ENCODE measurements at places on chromosomes 16 and 17.

GRCh38 chr17:9473711-9474110 is 101.9 kb downstream of the STX8 start:
- no peak for DNase-seq

- DNase-seq: no peak
These were observed 183.7 kb downstream of the SNX29 start for GRCh38 chr16:12160249-12160648.

DNA sequence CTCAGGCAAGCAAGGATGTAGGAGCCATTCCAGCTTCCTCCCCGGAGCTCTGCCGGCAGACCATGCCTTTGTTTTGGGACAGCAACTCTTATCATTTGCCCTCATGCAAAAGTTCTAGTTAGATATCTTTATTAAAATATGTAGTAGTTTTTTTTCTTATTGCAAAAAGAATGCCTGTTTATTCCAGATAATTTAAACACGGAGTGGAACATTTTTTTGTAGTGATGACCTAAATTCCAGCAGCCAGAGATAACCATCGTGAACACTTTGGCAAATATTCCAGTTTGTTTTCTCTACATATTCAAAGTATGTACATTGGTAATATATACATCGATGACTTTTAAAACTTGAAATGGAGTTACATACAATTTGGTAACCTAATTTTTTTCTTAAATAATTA is 54.8 kb downstream of the CRISPLD2 start:
- DNase-seq: no peak

DNA sequence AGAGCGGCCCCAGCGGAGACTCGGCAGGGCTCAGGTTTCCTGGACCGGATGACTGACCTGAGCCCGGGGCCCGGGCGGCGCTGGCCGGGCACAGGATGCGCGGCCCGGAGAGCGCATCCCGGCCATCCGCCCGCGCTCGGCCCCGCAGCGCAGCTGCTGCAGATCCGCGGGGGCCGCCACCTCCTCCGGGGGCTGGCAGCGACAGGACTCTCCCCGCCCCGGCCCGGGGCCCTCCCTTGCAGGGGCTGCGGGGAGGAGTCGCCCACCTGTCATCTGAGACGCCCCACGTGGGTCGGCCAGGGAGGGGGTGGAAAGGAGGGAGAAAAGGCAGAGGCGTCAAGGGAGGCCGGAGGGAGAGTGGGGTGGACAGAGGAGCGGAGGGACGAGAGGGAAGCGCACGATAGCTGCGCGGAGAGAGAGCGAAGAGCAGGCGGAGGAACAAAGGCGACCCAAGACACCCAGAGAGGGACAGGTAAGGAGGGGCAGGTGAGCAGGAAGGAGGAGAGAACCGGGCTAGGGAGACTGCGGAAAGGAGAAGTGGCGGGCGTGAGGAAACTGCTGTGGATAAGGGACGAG is 471 bp upstream of the PRKAR1A start:
- DNase-seq: peak; percentile 67

DNA sequence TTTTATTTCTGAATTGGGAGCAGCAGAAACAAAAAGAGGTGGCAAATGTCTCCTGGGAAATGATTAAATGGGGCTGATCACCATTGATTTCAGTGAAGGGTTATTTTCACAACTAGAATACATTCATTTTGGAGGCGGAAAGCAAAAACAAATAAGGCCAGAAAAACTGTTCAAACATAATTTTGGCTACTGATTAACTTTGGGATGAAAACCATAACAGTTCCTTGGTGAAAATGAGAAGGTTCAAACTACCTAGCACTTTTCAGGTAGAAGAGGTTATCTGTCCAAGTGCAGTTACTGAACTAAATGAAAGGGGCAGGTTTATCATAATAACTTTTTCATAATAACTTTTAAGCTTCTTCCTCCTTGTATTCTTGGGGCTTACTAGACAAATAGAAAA is 718.5 kb downstream of the CDH11 start:
- DNase-seq: no peak

- DNase-seq: peak; percentile 52
These were observed at the start of the genes ABI3 and GNGT2 for GRCh38 chr17:49210158-49211029. Gene ABI3, plus strand, starts transcription at chr17:49210707. Its CDS starts 18 bp downstream, at chr17:49210725. Gene GNGT2, minus strand, starts transcription at chr17:49210574. Its CDS starts 3,152 bp downstream, at chr17:49207422.

DNA sequence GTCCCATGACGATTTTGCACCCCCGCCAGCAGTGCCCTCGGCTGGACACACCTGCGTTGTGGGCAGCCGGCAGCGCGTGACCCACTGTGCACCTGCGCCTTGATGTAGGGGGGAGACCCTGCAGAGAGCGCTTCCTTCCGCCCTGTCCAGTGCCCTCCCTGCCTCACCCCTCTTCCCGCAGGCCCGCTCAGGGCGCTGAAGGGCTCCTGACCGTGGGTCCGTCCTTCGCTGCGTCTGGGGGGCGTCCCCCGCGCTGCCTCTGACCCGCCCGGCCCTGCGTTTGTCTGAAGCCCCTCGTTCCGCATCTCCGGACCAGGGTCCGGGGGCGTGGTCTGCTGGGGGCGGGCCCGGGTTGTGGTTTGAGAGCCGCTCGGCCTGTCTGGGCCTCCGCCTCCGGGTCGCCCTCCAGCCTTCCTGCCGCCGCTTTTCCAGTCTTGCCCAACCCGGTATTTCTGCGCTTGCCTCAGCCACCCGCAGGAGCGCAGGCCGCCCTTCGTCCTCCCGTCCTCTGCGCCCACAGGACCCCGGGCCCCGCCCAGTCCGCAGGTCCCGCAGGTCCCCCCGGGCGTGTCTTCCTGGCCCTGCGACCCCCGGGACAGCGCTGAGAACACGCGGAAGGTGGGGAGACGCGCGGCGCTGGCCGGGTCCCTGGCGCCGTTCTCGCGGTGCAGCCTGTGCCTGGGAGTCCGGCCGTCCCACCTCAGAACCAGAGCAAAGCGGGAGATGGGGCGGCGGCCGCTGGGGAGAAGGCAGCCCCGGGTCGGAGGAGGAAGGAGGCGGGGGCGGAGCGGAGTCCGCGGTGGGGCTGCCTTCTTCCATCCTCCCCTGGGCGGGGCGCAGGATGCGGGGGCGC is 4.0 kb upstream of the IL17C start:
- DNase-seq: peak; percentile 67

- DNase-seq: no peak
These were observed 39.7 kb upstream of the MEAK7 start for GRCh38 chr16:84544031-84544773.

- DNase-seq: peak; percentile 32
These were observed at the start of gene CCL3 for GRCh38 chr17:36089888-36090836. Gene CCL3, minus strand, starts transcription at chr17:36090143. Its CDS starts 85 bp downstream, at chr17:36090058.

DNA sequence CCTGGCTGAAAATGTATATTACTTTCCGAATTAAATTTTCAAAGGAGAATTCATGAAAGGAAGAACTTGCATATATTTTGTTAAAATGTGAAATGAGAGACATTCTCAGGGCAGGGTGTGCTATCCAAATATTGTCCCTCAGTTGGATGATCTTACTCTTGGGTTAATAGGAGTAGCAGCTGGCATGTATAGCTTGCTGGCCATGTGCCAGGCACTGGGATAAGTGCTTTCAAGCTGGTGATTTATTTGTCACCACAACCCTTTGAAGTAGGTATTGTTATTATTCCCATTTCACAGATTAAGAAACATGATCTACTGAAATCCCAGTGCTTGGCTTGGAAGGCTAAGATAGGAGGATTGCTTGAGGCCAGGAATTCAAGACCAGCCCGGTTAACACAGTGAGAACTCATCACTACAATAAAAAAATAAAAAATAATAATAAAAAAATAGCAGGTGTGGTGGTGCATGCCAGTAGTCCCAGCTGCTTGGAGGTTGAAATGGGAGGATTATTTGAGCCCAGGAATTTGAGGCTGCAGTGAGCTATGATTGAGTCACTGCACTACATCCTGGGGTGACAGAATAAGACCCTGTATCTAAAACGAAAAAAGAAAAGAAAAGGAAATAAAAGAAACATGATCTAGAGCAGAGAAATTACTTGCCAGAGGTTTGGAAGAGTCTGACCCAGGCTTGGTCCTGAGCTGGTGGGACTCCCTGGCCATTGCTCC is 11.6 kb upstream of the MPHOSPH6 start:
- no peak for DNase-seq

GRCh38 chr17:49582789-49583188 is 7.1 kb downstream of the NXPH3 start:
- no peak for DNase-seq

- no peak for DNase-seq
These were observed 26.3 kb upstream of the MGAT5B start for GRCh38 chr17:76841776-76842405.

DNA sequence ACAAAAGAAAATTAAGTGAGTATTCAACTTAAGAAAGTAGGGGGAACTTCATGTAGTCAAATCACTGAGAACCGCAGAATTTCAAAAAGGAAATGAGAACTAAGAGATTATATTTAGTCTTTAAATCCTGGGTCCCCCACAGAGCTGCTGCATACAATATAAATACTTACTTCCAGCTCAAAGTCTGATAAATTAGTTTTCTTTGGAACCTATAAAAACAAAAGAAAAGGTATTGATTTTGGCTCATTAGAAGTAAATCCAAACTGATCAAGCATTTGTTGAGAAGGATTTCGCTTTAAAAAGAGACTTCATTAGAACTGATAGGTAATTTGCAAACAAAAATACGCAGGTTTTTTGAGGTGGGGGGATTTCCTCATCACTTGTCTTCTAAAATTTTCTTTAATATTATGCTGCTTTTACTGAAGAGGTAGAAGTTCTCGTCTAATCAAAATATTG is 21.9 kb downstream of the PARN start:
- no peak for DNase-seq

GRCh38 chr16:54418903-54419302 is 132.3 kb upstream of the IRX3 start:
- no peak for DNase-seq

GRCh38 chr16:56480776-56481467 is 29.6 kb downstream of the OGFOD1 start:
- DNase-seq: no peak

DNA sequence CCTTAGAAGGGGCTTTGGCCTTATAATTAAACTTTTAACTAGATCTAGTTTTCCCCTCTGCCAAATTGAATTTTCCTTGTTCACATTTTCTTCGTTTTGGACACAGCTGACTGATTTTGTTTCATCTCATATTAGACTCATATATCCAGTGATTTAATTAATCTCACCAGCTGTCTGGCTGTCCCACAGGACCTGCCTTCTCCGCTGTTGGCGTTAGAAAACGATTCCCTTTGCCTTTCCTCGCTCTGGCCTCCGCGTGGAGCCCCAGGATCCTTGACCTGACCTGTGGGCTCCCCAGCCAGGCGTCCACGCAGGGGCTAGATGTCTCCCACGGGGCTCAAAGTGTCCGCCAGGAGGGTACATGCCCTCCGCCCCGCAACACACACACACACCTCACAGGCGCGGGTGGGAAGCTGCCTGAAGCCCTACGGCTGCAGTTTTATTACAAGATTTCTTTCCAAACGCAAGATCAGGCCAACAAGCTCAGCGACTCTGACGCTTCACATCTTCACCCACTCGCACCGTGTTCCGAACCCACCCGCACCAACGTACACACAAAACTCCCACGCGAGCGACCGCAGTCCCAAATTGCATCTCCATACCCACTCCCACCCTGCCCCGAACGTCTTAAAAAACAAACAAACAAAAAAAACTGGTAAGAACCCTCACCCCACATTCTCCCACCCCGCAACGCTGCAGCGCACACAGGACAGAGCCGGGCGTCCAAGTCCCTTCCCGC is 1.1 kb downstream of the RPRML start:
- DNase-seq: no peak

DNA sequence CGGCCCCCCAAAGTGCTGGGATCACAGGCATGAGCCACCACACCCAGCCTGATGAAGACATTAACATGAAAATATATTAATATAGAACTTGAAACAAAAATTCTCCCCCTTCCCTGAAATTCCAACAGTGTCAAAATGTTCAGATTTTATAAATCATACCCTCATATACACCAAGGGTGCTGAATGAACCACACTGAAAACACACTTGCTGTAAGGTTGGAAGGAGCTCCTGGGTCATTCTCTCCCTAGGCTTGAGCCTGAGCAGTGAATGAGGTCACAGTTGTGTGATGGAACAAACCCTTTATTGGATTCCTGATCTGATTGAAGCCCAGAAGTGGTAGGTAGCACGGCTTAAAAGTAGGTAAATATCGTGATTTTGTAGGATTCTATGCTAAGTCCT is at the start of gene EFCAB3:
TSS of gene EFCAB3 (plus strand) at position 301 of the 400 bp plus-strand sequence. CDS start 2,427 bp downstream, outside the sequence.
- no peak for DNase-seq

- no peak for DNase-seq
These were observed 1.8 kb downstream of the ODF4 start for GRCh38 chr17:8341456-8341855.

- peak; percentile 47 for DNase-seq
These were observed 1.1 kb upstream of the MLLT6 start for GRCh38 chr17:38703742-38704605.

GRCh38 chr17:77884967-77885641 is 73.4 kb upstream of the TNRC6C start:
- no peak for DNase-seq

DNA sequence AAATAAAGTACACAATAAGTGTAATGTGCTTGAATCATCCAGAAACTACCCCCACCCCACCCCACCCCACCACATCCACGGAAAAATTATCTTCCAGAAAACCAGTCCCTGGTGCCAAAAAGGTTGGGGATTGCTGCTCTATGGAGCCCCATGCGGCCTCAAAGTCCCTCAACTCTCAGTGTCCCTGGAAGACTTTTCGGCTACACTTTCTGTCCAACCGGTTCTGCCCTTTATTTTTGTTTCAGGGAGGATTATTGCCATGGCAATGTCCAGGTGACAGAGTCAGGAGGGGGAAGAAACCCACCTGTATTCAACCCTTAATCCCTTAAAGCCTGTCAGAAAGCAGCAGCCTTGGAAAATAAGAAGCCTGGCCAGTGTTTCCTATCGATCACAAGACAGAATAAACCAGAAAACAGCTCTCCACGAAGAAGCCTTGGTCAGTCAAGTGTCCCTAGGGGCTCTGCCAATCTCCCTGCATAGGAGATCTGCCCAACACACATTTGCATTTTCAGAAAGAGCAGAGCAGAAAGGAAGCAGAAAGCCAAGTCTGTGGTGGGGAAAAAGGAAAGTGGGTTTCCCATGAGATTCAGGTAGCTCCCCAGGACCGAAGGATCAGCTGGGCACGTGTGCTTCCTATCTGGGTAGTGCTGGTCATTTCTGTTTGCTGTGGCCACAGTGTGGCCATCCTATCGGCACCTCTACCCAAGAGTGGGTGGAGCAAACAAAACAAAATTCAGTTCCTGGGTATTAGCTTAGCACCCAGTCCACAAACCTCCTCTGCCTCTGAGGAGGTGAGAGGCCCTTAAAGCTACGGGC is 342.7 kb downstream of the SOX9 start:
- no peak for DNase-seq

DNA sequence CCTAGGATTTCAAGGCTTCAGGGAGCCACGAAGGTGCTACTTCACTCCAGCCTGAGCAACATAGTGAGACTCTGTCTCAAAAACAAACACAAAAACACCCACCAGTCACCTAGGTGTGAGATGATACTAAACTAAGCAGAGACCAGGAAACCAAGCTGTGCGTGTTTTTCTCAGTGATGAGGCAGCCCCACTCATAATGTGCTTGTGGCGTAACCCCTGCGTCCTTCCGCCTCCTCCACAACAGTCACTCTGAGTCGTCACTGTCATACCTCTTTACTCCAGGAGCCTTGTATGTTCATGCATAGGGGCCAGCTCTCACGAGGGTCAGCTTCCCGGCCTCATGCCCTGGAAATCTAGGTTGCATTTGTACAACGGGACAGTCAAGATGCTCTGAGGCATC is 31.1 kb upstream of the SLC47A1 start:
- DNase-seq: peak; percentile 44
